ENCODE measurements at places on chromosomes 5 and 9.

DNA sequence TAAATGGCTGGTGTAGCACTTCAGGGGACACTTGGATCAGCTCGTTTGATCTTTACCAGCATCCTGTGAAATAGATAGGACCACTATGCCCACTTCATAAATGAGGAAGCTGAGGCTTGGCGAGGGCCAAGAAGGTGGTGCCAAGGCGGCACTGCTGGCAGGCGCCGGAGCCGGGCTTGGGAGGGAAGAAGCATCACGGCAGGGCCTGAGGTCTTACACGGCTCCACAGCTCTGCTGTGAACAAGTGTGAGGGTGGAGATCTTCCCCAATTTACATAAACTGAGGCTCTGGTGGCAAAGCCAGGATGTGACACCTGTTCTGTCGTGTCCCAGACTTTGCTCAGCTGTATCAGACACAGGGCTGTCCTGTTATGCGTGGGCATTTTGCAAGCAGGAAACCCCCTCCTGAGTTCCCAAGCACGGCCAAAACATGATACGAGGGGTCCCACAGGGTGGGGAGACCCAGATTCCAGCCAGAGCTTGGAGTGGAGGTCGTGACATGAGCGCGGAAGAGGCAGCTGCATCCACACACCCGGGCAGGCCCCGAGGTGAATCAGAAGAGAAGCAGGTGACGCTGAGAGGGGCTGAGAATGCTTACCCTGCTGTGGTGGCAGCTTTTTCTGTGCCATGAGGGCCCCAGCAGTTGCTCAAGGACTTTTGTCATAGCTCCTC is 117.5 kb upstream of the BOD1 start:
- DNase-seq = no peak

DNA sequence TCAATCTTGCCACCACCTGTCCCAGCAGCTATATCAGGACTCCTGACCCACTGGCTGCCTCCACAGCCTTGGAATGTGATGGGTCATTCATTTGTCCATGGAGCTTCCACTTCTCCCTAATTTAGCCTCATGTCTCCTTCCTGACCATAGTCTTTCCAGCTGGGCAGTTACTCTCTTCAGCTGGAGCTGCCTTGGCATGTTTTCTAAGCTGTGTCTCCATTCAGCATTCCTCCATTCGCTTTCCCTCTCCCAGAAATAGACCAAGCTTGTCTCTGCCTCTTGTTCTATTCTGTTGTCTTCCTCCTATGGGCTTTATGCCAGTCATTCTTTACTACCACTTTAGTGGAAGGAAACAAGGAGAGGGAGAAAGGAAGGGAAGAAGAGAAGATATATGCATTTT is 5.3 kb upstream of the CTXN3 start:
- no peak for DNase-seq

DNA sequence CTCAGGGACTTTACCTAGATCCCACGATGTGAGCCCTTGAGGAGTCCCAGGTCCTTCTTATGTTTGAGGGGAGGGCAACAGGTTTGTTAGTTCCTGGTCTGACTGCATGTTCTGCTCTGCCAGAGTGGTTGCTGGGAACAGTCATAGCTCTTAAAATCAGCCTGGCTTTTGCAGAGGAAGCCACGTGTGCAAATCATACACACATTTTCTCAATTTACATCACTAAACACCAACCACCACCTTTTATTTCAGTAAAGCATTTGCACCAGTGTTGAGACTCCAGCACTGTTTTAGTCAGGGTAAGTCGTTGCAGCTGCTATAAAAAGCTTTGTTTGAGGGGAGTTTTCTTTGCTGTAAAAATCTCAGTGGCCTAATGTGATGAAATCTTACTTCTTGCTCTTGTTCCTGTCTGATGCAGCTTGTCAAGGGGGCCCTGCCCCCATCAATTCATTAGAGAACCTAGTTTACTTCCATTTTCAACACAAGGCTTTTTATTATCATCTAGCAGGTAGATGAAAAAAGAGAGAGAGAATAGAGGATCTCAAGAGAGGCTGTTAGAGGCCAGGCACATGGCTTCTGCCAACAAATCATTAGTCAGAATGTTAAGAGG is 70.3 kb upstream of the VCAN start:
- no peak for DNase-seq

GRCh38 chr5:167261309-167262100 is 1029.9 kb upstream of the WWC1 start:
- DNase-seq = no peak

- DNase-seq = no peak
Measured at GRCh38 chr5:149421372-149421685, 42.2 kb upstream of the IL17B start.

GRCh38 chr9:36141288-36141687 is 4.8 kb downstream of the GLIPR2 start:
- no peak for DNase-seq

GRCh38 chr9:35705836-35706430 is 16.2 kb upstream of the TPM2 start:
- no peak for DNase-seq

GRCh38 chr5:76813982-76814562 is 4.8 kb upstream of the F2RL1 start:
- DNase-seq = no peak

GRCh38 chr5:56523790-56524575 is 290.9 kb upstream of the ANKRD55 start:
- no peak for DNase-seq

DNA sequence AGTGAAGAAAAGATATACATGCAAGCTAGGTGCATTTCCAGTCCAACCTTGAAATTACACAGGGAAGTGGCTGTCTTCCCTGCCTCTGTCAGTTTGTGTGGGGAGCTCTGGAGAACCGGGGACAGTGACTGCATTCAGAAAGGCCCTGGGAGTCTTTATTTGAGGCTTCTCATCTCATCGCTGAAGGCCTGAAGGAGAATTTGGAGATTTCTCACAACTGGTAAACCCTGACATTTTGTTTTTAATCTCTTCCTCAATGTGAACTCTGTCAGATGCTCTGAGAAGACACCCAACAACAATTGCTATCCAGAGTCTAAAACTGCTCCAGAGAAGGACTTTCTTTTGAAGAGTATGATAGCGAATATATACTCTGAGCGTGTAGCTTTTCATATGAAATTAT is 33.0 kb downstream of the MACIR start:
- no peak for DNase-seq

DNA sequence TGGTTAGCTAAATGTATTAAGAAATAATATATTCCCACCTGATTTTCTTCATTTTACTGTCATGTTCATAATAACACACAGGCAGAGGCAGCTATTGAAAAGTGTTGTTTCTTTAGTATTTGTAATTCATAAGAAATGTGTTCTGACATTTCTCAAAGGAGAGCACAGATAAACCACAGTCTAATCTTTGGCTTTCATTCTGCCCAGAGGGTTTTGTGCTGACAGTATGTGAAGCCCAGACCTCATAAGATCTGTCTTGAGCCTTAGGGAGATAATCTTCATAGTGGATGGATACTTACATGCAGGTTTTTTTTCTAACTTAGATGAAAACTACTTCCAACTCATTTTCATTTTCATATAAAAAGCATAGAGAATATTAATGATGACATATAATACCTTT is 206.1 kb downstream of the CHSY3 start:
- no peak for DNase-seq

GRCh38 chr5:54214722-54215121 is 95.7 kb downstream of the ARL15 start:
- no peak for DNase-seq

DNA sequence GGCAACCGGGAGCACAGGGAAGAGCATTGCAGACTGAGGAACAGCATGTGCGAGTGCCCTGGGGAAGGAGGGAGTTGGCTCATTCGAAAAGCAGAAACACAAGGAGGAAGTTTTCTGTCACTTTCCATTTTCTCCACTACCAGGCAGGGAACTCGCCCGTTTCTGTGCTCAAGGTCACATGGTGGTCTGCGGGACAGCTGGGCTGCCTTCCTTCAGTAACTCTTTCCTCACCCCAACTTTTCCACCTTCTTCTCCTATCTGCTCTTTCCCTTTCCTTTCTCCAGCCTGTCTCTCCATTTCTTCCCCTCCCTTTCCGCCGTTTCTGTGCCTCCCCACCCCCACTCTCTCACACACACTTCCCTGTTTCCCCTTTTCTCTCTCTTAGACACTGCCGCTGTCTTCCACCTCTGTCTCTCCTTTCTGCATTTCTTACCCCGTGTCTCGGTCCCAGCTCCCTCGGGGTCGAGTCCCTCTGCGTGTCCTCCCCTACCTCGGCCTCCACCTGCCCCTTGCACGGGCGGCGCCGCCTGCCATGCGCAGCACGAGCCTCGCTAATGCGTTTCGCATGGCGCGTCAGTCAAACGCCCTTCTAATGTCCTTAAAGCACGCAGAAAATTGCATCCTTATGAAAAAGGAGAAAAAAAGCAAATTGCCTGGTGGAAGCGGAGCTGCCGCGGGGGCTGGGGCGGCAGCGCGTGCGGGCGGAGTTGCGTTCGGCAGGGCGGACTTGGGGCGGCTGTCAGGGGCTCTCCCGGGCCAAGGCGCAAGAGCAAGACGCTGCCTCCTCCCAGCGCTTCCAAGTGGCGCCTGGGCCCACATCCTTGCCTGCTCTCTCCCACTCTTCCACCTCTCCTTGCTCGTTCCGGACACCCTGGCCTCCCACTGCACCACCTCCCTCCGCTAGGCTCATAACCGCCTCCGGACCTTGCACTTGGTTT is 9.5 kb downstream of the BARX1 start:
- DNase-seq = no peak

DNA sequence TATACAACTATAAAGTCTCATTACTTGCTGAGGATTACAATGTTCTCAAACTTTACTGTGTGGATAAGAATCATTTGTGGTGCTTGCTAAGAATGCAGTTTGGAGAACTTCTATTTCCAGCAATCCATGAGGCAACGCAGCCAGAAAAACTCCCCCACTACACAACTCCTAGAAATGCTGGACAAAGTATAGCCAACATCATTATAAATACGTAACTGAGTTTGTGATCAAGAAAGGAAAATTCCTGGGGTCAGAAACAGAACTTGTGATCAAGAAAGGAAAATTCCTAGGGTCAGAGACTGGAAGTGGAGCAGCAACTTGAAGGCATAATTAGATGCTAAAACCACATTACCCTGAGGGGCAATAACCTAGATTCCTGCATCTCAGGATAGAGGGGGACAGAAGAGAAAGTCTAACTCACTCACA is 81.1 kb downstream of the MAT2B start:
- no peak for DNase-seq

GRCh38 chr5:130402906-130403305 is 498.6 kb downstream of the CHSY3 start:
- DNase-seq = no peak

DNA sequence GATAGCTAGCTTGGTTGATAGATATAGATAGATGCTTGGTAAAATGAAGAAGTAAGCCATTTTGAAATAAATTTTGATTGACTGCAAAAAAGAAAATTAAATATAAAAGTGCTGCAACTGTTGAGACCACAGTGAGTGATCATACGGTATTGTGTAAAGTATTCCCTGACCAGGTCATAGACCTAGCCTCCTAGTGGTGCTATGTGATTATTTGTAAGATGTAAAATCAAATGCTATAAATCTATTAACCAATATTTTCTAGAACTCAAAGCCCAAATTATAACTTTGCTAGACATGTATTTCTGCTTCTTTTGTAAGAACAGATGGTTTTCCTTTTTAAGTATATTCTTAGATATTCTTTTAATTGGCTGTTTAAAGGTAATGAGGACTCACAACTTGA is 480.2 kb upstream of the PTPRD start:
- no peak for DNase-seq

GRCh38 chr9:126528915-126529314 is 84.8 kb upstream of the LMX1B start:
- DNase-seq = no peak

DNA sequence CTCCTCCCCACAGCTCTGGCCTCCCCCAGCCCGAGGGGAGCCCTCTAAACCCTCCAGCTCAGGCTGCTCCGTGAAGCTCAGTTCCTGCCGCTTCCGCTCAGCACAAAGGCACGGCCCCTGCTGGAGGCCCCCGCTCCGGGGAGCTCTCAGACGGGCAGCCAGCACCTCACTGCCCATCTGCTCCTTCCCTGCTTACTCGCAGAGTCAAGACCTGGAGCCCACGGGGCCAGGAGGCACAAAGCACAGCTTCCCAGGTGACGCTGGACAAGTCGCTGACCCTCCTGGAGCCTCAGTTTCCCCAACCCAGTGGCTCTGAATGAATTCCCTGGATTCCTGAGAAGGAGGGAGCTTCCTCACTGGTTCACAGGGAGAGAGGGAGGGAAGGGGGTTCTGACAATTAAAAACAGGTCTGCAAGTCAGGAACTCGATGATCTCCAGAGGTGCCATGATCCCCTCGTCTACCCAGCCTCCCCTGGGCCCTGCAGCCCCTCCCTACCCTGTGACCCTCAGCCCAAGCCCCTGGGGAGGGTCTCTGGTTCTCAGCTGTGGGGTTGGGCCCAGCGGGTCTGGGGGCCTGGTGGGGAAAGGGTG is 36.2 kb downstream of the VAV2 start:
- DNase-seq = peak; percentile 63

DNA sequence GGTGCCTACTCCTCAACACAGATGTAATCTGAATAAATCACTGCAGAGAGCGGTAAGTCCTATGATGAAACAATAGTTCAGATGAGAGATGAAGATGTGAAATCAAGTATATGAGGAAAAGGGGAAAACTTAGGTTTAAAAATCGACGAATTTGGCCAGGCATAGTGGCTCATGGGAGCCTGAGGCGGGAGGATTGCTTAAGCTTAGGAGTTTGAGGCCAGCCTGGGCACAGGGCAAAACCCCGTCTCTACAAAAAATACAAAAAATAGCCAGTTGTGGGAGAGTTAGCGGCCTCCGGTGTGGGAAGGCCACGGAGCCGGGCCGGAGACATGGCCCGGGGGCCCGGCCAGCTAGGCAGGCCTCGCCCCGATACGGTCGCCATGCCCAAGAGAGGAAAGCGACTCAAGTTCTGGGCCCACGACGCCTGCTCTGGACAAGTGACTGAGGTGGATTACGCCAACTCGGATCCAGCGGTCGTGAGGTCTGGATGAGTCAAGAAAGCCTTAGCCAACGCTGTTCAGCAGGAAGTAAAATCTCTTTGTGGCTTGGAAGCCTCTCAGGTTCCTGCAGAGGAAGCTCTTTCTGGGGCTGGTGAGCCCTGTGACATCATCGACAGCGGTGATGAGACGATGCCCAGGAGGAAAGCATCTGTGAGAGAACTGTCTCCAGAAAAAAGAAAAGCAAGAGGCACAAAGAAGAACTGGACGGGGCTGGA is 62.8 kb upstream of the SUB1 start:
- DNase-seq = peak; percentile 87

GRCh38 chr9:109258481-109259302 is 62.2 kb downstream of the EPB41L4B start:
- DNase-seq = no peak

- DNase-seq = no peak
Measured at GRCh38 chr5:103624675-103625074, 62.1 kb upstream of the NUDT12 start.

- no peak for DNase-seq
Measured at GRCh38 chr5:34517249-34517648, 138.9 kb upstream of the RAI14 start.

DNA sequence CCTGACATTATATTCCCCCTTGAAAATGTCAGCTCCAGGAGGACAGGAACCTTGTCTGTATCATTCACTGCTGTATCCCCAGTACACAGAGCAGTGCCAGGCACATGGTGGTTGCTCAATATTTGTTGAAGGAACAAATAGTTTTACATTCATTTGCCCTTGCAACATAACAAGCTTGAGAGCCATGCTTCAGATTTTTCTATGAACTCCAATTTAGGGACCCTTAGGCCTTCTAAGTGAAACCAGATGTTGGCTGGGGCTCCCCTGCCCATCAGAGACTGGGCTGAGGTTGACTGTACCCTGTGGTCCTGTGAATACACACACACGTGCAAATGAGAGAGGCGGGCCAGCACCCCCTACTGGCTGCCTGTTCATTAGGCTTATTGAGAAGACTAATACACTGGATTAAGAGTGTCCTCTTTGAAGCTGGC is 214.9 kb upstream of the WWC1 start:
- peak; percentile 59 for DNase-seq

GRCh38 chr5:93343570-93343969 is 237.4 kb downstream of the NR2F1-AS1 start:
- DNase-seq = no peak

All from activated CD4-positive, alpha-beta T cell treated with anti-CD3 and anti-CD28 coated beads, Interleukin-2, amount 10 ng/mL, durations not matched to agents 24 days and 14 days (primary cell).